Adipocyte (in vitro differentiated cells): ENCODE measurements at places on chromosomes 12 and 14.

- DNase-seq, result no peak
Observed at GRCh38 chr12:99029511-99030271, 384.6 kb downstream of the APAF1 start.

DNA sequence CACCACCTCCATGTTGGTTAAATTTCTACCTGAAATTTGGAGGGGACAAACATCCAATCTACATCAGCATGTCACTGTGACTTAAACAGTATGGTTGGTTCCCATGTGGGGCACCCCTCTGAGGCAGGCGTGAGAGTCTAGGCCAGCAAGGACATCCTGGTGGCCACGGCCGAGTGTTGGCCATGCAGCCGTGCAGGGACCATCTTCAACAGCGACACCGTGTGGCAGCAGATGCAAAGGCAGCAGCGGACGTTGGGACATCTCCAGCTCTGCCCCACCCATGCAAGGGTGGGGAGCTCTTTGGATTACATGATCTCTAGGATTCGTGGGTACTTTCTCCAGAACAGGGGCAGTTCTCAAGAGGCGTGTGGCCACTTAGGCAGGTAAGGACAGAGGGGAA lies 49.8 kb downstream of the NOC4L start:
- no peak for DNase-seq

DNA sequence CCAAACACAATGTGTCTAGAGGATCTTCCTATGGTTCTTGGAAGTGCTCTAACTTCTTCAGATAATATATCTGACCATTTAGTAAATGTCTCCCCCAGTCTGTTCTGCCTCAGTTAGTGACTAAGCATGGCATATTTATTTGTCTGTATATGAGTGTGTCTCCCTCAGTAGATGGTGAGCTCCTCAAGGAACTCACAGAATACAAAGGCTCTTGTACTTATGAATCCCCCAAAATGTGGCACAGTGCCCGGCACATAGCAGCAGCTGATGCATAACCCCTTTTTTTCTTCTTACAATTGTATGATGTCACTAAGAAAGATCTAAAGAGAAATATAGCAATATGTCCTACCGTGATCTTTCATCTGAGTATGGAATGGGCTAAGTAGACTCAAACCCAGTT lies 264.7 kb upstream of the PRICKLE1 start:
- no peak for DNase-seq

DNA sequence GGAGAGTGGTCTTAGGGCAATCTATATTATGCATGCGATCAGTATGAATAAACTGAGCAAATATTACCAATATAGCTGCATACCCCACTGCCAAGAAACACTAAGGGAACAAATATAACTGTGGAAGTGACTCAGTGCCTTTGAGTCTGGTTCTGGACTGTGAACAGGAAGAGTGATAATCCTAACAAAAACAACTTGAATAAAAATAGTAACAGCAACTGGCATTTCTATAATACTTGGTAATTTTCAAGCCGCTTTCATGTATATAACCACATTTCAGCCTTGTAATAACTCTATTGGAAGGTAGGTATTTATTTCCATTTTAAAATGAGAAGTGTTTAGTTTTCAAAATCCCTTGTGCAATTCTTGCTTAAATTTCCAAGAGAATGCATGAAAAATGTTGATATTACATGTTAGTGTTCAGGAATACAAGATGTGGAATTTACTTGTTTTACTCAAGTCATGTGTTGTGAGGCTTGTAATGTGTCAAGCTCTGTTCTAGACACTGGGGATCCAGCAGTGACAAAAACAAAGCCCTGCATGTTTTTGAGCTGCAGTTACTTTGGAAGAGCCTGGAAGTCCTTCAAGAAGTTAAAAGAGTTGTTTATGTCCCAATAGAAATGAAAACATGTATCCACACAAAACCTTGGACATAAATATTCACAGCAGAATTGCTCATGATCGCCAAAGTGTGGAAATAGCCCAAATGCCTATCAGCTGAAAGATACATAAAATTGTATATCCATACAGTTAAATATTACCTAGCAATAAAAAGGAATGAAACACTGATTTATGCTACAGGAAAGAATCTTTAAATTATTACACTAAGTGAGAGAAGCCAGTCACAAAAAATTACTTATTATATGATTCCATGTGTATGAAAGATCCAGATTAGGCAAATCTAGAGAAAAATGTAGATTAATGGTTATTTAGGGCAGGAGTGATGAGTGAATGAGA lies 338.1 kb upstream of the TMEM132C start:
- DNase-seq, result peak; percentile 84

GRCh38 chr12:50547742-50548141 lies 43.0 kb downstream of the DIP2B start:
- DNase-seq, result no peak

DNA sequence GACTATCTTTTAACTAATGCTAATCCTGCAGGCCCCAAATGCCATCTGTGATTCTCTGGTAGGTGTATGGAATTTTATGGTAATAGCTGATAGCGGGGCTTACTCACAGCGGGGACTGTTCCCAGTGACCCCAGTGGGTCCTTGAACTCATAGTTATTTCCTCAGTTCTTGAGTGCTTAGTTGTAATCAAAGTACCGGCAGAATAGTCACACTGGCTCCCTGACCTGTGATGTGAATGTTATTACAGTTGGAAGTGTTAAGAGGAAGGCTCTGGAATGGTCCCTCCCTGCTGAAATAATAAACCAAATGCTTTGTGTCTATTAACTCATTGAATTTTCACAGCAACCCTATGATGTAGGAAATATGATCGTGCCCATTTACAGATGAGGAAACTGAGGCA lies 78.3 kb downstream of the NDUFA12 start:
- no peak for DNase-seq
